ENCODE measurements at places on chromosomes 11 and 22.

DNA sequence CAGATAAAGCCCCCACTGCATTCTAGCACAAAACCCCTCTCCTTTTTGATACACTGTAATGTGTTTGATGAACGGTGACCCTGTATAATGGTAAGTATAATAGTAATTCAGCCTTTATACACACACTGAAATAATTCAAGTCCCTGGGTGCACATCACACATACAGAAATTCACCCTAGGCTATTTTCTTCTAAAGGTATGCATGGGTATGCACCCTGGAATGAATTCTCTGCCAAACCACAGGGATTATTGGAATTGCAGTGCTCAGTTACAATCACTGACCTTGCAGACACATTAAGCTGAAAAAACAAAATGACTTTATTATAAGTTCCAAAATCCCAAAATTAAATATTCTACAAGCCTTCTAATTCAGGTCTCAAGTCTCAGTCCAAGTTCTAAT is 245.9 kb upstream of the FAT3 start:
- no peak for DNase-seq

- no peak for DNase-seq
These were observed 101.1 kb upstream of the FAT3 start for GRCh38 chr11:92123540-92123939.

- DNase-seq, result no peak
These were observed 32.6 kb upstream of the NNMT start for GRCh38 chr11:114263513-114264170.

GRCh38 chr22:46922037-46922436 is 159.6 kb downstream of the TBC1D22A start:
- DNase-seq, result no peak

GRCh38 chr22:38964989-38965388 is 7.6 kb downstream of the APOBEC3A start:
- no peak for DNase-seq
